ENCODE measurements at places on chromosomes 4 and X.

DNA sequence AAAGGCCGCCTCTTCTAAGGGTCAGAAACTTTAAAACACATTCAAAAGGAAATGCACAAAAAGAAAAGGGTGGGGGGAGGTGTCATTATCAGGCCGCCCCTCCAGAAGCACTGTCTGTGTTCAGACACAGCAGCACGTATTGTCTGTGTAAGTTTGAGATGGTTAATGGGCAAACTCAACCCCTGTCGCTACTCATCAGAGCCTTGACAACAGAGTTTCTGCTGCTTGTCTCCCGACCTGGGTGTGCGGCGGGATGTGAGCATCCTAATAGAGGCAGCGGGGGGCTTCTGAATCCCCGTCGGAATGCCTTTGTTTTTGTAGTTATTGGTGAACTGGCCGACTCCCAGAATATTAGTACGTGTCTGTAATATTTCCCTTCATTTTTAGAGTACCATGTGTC is 158.9 kb downstream of the DCTD start:
- no peak for DNase-seq

- no peak for DNase-seq
Observed at GRCh38 chr4:78585633-78586032, 34.1 kb downstream of the ANXA3 start.

DNA sequence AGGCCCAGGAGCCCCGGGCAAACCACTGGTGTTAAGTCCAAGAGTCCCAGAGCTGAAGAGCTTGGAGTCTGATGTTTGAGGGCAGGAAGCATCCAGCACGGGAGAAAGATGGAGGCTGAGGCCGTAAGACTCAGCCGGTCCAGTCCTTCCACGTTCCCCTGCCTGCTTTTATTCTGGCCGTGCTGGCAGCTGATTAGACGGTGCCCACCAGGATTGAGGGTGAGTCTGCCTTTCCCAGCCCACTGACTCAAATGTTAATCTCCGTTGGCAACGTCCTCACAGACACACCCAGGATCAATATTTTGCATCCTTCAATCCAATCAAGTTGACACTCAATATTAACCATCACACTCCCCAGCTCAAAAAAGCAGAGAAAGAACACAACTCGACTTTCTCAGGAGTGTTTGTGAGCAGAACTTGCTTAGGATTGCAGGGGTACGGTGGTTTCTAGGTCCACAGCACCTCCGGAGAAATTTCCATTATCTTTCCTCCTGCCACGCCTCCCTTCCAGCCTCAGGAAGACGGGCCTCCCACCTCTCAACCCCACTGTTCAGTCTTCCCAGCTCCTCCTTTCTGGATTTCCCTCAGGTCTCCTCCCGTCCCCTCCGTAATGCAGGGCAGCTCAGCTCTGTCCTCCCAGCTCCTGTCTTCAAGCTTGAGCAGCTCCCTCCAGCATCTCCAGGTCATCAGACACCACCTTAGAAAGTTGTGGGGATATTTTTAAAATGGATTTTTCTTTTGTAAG is 13.3 kb upstream of the TMEM271 start:
- DNase-seq = no peak

GRCh38 chr4:139907001-139907809 is 241.6 kb downstream of the MGST2 start:
- no peak for DNase-seq

DNA sequence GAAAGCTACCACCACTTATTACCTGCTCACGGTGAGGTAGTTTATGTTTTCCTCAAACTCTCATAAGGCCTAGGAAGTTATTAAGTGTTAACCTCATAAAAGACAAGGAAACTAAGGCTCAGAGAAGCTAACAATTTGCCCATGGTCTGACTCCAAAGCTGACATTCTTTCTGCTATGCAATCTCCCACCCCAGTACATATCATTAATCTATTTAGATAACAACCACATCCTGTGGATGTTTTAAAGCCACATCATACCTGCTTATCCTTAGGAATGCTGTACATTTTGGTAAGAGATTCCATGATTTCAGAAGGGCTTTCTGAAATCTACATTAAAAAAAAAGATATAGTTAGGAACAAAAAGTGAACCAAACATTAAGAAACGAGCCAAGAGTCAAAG is 55.4 kb downstream of the HUWE1 start:
- DNase-seq = no peak

DNA sequence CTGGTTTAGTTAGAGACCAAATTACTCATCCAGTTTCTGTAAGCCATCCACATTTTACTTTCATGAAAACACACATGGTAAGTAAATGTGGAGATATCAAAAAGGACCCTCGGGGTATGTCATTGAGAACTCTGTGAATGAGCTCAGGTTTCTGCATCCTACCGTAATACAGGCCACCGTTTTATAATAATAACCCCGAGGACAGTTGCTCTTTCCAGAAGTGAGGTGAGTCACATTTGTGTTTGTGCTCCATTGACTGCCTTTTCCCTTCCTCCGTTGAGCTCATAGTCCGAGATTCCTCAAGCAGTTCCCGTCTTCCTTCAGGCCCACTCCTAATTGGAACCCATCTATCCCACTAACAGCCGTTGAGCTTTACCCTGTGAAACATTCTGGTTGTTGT is 95.3 kb downstream of the GRID2 start:
- no peak for DNase-seq

GRCh38 chrX:24838629-24839028 is 144.9 kb downstream of the POLA1 start:
- DNase-seq = no peak

- no peak for DNase-seq
Observed at GRCh38 chr4:124943938-124944337, 231.4 kb upstream of the ANKRD50 start.

DNA sequence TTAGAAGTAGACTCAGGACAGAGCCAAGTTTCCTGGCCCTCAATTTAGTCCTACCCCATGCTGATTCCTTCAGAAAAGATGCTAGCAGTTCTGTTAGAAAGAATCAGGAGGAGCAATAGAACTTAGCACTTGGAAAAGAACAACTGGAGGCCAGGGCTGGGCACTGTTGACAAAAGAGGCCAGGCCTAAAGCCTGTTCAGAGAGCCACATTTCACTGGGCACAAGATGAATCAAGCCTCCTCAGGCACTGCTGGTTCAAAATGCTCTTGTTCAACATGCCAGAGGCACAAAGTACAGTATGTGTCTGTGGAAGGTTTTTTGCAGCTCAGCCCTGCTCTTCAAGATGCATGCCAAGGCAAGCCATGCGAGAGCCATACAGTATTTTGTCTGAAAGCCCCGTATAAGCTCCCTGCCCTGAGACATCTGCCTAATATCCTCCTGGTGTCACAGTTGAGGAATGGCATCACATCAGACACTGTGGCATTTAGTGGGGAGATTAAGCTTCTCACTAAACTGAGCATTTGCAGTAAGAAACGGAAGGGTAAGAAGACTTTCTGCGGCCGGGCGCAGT is 53.7 kb downstream of the RASL11B start:
- DNase-seq = no peak

- DNase-seq = no peak
Observed at GRCh38 chr4:70515367-70516250, 2.8 kb upstream of the AMTN start.

DNA sequence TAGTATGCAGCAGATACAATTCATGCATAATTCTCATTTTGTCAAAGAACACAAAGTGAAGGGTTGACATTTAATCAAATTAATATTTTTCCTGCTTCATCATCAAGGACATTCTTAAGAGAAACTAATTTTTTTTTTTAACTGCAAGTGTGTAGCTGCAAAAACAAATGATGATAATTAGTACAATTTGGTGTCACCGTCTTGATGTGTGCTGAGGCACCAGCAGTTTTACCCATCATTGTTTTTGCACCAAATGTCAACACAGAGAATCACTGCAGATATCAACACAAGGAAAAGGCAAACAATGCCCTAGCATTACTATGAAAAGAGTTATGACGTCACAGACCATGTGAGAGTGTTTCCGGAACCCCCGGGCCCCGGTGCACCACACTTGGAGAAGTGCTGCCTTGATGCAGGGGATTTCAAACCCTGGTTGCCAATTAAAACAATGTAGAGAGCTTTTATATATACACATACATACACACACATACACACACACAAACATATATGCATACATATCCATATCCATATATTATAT is 55.9 kb downstream of the AGA start:
- no peak for DNase-seq

DNA sequence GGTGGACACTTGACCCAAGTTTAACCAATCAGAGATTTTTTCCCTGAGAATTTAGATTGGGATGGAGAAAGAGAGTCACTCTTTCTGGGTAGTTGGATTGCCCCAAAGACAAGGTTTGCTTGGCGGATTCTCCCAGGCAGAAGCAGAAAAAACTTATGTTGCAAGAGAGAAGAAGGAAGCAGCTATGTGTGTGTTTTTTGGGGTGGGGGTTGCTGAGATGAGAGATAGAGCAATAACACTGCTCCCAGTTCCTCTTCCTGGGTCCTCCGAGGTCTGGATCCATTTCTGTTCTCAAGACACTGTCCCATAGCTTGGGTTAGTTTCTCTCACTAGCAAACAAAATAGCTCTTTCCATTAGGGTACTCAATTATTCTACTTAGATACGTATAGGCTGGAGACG is 222.1 kb downstream of the STIM2 start:
- DNase-seq = no peak

DNA sequence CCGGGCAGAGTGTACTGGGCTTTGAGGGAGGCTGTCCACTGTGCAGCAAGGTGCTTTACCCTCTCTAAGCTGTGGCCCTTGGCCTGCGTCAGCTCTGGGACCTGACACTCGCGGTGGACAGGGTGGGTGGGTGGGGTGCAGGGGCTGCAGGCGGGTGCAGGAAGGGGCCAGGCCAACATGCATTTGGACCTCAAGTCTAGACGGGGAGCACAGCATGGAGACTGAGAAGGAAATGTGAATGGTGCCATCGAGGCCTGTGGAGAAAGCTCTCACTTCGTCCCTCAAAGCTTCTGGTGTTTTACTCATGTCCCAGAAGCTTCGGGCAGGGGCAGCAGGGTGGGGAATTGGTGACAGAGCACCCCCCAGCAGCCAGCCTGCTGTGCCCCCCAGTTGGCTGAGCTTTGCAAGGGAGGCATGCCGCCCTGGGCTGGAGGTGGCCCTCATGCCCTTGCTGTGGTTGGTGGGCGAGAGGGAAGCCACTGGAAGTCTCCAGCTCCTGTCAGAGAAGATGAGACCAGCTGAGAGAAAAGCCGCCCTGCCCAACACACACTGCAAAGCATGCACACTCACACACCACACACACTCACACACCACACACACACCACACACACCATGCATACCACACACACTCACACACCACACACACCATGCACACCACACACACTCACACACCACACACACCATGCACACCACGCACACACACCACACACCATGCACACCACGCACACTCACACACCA is 12.3 kb downstream of the PNMA6E start:
- no peak for DNase-seq

DNA sequence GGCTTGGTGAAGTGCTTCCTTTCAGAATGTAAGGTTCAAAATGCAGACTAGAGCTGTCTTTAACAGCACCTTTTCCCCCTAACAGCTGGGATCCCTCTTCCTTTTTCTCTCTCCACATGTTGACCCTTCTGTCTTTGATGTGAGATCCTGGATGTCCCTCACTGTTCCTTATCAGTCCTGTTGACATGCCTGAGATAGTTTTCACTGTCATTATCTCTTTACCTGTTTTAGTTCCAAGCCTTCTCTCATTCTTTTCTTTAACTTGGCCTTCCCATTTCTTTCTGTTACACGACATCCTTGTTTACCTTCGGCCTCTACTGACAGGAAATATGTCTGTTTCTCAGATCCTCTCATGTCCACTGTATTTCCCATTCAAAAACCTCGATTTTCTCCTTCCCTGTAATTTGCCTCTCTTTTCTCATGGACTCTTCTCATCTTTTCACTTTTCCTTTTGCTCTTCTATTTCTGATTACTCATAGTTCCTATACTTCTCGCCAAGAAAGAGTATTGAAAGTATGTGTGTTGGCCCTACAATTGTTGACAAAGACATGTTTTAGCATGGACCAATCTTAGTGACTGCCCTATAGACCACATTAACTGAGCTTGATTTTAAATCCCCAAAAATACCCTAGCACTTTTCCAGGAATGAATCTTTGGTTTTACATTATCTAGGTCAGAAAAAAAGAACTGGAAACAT is 1.2 kb upstream of the SOWAHB start:
- no peak for DNase-seq

- no peak for DNase-seq
Observed at GRCh38 chr4:87003266-87003665, 68.5 kb downstream of the AFF1 start.

DNA sequence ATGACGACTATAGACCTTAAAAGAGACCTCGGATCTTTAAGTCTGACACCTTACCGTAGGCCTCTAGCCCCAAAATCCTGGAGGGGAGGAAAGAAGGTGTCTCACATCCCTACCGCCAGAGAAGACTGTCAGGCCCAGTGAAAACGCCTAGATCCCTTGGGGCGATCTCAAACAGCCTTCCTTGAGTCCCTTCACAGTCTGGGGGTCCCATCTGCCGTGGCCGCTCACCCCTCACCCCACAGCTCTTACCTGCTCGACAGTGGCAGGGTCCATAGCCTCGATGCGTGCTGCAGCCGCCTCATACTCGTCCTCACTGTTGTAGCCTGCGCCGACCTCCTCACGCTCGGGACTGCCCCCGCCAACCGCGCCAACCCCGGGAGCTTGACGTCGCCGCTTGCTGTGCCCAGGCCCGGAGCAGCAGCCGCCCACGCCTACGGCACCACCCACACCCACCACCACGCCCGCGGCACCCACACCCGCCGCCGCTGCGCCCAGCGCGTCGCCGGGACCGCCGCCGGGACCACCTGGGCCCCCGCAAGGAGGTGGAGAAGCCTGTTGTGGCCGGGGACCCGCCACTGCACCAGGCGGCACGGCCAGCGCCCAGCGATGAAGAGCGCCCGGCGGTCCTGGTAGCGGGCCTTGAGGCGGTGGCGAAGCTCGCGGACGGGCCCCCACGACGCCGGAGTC is 536 bp downstream of the OTUD5 start:
- no peak for DNase-seq

DNA sequence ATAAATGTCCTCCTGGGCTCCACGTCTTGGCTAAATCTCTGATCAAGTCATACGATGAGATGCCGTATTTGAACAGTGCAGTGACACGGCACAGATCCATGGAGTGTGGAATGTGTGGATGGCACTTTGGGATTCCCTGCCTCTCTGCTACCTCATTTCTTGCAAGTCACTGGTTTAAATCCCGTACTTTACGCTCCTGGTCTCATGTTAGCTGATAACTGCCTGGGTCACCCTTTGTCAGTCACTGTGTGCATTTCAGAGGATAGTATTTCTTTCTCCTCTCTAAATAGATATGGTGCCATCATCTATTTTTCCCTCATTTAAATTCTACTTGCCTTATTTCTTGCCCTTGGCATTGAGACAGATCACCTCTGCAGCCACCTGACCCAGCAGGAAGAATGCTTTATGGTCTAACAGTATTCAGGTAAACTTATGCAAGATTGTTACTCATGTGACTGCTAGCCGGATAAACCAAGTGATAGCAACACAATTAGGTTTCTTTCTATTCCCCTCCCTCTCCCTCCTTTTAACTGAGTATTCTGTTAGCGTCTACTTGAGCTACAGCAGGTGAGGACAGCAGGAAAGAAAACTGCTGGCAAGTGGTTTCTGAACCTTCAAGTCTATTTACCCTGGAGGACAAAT is 2.8 kb downstream of the EGF start:
- no peak for DNase-seq
